ENCODE measurements at places on chromosomes 3 and 15.

DNA sequence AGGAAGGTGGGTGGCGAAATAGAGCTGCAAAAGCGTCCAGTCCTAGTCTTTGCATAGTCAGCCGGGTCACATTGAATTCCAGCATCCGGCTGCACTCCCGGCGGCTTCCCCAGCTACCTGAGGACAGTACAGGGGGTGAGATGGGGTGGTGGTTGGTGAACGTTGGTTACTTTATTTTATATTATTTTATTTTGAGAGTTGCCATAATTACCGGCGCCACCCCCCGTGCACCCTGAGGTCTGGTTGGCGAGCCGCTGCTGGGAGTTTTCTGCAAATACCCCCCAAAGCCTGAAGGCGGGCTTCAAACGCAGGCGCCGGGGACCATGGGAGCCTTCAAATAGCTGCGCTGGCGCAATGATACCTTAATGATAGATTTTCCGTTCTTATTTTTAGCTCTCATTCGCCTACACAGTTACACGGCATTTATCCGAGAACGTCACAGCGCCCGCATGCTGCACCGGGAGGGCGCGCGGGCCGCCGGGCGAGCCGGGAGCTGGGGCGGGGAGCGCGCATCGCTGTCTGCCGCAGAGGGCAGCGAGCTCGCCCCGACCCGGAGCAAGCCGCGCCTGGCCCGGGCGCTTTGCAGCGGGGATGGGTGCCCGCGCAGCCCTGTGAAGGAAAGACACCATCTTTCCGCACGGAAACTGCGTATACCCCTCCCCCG, 756 bp upstream of the RASGRF1 start:
- no peak for DNase-seq

DNA sequence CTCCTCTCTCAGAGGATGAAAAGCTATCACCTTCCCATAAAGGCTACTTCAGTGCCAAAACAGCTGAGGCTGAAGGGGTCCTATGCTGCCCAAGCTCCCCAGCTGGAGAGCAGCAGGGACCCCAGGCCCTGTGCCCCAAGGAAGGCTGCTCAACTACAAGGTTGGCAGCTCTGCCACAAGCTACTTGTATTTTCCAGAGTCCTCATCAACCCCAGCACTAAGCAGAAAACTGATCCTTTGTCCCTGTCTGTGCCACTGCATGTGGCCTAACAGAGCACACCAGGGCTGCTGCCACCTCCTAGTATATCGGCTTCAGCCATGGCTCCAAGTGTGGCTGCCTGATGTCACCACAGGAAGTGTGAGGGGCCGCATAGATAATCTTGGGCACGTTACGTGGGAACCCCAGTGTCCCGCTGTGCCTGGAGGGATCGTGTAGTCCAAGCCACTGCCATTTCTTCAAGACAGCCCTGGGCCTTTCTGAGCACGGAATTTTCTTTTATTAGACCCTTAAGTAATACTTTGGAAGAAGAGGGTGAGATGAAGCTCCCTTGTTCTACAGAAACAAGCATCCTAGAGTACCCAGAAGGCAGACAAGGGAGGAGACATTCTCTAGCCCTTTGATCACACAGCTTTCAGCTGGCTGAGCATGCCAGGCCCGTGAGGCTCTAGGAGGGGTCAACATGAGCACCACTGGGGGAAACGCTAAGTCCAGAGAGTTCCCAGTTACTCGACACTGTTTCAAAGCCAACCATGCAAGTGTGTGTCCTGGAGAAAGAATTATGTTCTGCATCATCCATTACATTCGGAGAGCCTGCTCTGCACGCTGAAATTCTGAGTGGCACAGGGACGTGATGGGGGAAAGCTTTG, 60.7 kb downstream of the CAPN7 start:
- DNase-seq, result no peak

GRCh38 chr15:26352406-26352805, 420.5 kb downstream of the GABRB3 start:
- no peak for DNase-seq

- DNase-seq, result no peak
These were observed 3.3 kb downstream of the FETUB start for GRCh38 chr3:186643493-186643892.
